ENCODE measurements at places on chromosomes 3 and 15. TPM values are rescaled to one million over a fixed set of nuclear protein-coding genes. Genes with fewer than 3 reads are reported as not detected.

Gene FRMD4B
- total RNA-seq: 0.28 TPM

GRCh38 chr15:70447928-70448698 lies 315.2 kb downstream of the UACA start:
- DNase-seq: no peak

GRCh38 chr3:184375747-184376461 lies 2.1 kb downstream of the THPO start:
- no peak for DNase-seq

GRCh38 chr3:18224426-18224825 lies 200.7 kb downstream of the SATB1 start:
- DNase-seq: no peak

DNA sequence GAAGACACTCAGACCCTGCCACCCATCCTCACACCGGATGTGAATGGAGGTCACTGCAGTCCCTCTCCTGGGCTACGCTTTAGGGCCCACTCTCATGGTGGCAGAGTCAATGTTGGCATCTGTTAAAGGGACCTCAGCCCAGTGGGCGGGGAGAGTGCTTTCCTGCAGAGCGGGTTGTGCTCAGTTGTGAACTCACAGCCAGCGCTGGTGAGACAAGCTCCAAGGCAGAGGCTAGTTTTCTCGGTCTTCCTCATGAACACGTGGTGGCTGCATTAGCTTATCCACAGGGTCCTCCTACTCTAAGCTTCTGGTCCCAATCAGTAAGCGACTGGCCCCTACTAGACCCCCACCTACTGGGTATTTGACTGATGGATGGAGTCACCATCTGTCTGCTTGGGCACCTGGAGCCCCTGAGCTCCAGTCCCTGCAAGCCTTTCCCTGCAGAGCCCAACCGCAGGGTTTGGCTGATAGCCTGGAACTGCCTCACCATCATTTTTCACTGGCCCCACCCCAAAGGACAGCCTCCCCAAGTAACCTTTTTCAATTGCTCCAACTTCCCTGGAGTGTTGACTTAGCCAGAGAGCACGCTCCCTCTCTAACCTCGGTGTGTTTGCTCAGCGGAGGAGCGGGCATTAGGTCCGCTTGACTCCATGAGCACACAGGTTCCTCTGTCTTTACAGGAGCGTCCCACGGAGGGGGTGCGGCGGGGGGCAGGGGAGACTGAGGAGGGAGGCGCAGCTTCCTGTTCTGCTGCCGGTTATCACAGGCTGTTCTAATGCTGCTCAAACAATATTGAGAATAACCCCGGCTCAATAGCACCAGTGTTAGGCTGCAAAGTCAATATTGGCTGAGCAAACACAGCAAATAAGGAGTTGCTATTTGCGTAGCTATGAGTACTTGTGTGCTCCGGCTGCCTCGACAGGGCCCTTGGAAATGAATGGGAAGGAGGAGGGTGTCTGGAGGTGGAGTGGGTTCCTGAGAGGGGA lies 141.7 kb downstream of the RPLP1 start:
- peak; percentile 38 for DNase-seq

DNA sequence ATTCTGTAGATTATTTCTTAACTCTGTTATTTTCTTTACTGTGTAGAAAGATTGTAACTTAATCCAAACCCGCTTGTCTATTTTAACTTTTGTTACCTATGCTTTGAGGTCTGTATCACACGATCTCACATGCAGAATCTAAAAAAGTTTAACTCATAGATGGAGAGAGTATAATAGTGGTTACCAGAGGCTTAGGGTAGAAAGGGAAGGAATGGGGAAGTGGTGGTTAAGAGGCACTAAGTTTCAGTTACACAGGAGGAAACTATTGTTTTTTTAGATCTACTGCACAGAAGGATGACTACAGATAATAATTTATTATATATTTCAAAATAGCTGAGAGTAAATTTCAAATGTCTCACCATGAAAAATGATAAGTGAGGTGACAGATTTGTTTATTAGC lies 515.2 kb downstream of the RSL24D1 start:
- no peak for DNase-seq

DNA sequence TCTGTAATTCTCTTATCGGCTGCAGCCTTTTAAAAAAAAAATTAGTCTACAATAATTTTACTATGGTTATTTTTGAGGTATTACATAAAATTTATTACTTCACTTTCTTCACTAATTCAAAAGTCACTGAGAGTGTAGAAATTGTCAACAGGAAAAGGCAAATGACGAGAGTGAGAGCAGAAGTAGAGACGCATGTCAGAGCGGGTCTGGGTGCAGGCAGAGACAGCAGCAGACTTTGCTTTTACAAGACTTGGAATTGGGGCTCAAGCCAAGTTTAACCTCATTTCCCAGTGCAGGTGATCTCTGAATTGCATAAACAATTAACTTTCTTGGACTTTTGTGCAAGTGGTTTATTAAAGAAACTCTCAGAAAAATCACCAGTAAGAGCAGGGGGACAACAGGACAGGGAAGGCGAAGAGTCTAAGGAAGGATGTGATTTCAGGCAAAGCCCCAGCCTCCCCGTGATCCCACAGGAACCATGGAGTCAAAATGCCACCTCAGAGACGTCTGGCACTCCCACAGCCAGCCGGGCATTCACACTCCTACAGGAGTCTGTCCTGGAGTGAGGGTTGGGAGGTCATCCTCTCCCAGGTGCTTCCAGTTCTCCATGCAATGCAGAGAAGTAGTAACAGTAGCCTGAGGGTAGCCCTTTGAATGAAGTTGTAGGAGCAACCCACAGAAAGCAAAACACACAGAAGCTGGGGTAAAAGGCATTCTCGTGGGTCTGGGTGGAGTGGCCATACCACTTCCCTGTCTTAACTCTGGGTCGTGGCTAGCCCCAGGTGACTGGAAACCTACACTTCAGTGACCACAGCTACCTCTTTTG lies 274.0 kb upstream of the TGFBR2 start:
- no peak for DNase-seq

- no peak for DNase-seq
Observed at GRCh38 chr3:44238889-44239288, 2.8 kb upstream of the TOPAZ1 start.

DNA sequence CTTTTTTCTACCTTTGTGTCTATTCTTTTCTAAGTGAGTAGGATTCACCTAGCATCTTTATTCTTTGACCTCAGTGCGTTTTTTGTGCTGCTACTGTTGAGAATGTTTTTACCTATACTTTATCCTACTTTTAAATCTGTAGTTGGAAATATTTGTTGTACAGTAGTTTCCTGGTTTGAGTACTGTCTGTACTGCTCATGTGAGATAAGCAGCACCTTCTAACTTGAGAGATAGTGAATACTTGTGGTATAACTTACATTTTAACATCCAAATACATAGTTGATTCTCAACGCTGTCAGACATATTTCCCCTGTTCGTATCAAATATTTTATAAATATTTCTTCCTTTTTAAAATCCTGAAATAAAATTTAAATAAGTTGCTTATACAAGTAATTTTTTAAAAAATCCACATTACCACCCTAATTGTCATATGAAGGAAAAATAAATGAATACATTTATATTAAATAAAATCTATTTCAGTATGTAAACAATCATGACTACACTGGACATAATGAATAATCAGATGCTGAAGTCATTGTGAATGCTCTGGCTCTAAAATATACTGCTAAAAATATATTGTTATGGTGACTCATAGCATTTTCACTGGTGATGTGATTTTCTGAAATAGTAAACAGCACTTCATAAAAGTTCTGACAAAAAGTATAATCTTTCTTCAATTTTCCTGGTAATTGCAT lies 17.4 kb downstream of the ATP11B start:
- DNase-seq: peak; percentile 58

Data from IMR-90 (cell line).